ENCODE measurements at places on chromosomes 1 and 21.

GRCh38 chr1:183188240-183188639, 2.2 kb downstream of the LAMC2 start:
- DNase-seq, result no peak

GRCh38 chr1:178868706-178869105, 2.2 kb downstream of the ANGPTL1 start:
- DNase-seq, result no peak

- DNase-seq, result no peak
These were observed 29.6 kb downstream of the ZNF691 start for GRCh38 chr1:42876009-42876408.

GRCh38 chr1:2506901-2507565, 19.4 kb downstream of the PANK4 start:
- DNase-seq, result no peak

DNA sequence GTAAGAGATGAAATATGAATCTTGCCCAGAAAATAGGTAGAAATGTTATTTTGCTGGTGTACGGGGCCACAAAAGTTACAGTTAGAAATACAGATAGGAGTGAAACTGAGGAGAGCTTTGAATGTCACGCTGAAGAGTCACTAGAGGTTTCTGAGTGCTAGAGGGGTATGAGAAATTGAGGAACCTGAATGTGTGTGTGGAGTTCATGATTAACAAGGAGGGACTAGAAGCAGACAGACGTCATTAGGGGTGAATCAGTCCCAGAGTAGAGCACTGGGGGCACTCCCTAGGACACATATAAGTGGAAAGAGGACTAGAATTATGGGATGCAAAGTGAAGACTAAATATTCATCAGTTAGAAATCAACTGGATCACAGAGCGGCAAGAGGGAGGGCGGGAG, 188.9 kb upstream of the MAP1LC3C start:
- no peak for DNase-seq

DNA sequence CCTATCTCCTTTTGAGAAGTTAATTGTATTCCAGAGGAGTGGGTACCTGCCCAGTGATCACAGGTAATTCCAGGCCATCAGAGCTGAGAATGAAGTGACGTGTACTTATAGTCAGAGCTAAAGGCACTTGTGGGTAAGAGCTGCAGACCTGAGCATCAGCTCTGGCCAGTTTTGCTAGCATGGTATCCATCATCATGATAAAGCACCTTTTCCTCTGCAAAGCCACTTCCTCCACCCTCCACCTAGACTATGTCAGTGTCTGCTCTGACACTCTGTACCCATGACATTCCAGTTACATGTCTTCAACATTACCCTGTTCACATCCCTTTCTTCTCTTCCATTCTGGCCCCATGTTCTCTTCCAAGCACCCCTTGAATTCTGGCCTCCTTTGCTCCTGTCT, 157.3 kb downstream of the GRIK3 start:
- no peak for DNase-seq

GRCh38 chr1:199290186-199290585, 651.3 kb downstream of the PTPRC start:
- DNase-seq, result no peak

DNA sequence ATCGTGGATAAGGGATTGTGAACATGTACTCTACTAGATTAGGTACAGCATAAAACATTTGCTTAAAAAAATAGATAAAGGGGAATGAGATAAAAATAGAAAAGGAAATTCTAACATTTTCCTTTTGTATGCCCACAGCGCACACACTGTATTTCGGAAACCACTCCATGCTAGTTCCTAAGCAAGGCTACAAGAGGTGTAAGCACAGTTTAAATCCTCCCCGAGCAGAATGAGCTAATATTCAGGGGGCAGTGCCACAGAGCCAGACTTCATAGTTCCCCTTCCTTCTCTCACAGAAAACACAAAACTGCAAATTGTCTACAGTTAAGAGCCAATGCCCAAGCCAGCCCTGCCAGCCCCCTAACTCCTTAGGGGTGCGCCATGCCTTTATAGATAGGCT, 159.4 kb downstream of the ZNF281 start:
- DNase-seq, result no peak

GRCh38 chr1:63522891-63523728, at the start of the genes EFCAB7 and ITGB3BP:
Gene EFCAB7 (plus strand): TSS chr1:63523525. CDS start chr1:63525573, 2,048 bp downstream.
Gene ITGB3BP (minus strand): TSS chr1:63523225. CDS start chr1:63523133, 92 bp downstream.
- DNase-seq, result peak; percentile 88

- DNase-seq, result no peak
These were observed 143.8 kb downstream of the TNFSF18 start for GRCh38 chr1:172906778-172907592.

DNA sequence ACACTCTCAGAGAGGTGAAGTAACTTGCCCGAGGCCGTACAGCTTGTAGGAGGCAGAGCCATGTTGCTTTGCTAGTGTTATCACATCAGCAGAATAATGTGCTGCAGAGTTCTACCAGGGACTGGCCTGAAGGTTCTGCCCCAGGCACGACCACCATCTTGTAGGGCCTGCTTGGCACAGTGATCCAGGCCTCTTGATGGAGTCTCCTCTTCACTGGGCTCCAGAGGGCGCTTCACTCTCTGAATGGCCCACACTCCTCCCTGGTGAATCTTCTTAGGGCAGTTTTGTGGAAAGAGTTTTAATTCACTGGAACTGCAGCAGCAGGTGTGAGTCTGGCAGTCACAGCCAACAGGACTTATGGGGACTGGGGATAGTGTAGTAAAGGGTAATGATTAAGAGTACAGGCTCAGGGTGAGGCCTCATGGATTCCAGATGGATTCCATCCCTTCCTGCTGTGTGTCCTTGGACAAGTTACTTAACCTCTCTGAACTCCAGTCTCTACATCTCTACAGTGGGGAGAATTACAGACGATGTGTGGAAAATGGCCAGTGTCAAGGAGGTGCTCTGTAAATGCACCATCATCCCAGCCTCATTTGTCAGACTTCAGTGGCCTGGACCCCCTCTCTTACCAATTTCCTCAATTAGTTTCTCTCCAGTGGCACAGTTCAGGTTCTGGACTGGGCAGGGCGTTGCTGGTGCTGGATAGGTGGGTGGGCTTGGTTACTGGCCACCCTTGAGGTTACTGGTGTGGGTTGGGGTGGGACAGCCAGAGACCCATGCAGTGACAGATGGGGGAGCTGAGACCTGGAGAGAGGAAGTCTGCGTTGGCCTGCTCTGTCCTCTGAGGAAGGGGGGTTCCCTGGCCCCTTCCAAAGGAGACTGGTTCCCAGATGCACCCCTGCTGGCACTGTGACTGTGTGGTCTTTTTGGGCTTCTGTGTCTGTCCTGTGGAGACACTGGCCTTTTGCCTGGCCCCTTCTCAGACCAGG, 45.9 kb upstream of the CSF3R start:
- no peak for DNase-seq

DNA sequence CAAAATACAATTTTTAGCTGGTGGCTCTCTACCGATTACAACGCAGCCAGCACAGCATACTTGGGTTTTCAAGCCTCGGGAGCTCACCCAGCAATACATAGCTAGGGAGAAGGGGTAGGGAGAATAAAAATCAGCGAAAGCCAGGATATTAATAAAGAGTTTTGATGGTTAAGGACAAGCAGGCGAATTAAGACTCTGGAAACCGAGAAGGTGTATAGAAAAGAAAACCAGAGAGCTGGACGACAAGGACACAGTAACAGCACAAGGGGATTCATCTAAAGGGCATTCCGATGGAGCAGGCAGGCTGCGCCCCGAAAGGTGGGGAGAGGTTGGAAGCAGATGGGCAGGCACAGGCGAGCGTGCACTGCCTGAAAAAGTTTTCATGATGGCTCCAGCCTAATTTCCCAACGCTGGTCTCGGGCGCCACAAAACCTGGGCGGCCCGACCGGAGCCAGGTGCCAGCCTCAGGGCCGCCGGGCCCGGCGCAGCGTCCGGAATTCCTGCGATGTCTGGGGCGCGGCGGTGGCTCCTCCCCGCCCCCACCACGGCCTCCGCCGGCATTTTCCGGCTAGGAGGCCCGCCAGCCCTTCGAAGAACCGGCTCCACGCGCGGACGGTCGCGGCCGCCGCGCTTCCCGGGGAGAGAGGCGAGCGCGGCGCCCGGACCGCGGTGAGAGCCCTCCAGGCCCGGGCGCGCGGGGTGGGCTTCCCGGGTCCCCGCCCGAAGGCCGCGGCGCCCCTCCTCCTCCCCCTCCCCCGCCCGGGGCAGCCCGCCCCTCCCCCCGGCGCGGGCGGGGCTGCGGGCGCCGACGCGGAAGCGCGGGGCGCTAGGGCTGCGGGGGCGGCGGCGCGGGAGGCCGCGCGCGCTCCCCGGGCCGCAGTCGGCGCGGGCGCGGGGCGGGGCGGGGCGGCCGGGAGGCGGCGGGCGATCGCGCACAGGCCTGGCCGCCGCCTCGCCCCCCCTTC, 774 bp upstream of the DYRK1A start:
- DNase-seq, result peak; percentile 75

GRCh38 chr1:3000671-3001470, 20.4 kb upstream of the ACTRT2 start:
- no peak for DNase-seq

DNA sequence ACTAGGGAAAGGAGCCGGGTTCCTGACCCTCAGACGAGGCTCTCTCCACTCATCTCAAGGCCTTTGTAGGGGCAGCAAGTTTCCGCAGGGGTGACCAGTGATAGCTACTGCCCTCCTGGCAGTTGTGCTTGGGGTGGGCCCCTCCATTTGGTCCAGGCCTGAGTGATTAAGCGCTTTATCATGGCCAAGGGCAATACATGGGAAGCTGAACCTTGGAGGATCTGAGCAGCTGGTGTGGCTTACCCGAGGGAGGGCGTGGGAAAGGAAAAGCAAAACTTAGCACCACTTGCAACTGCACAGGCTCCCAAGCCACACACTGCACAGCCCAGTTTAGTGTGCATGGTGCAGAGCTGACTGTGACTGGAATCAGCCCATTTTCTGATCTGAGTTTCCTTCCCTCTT, 47.8 kb downstream of the GADD45A start:
- DNase-seq, result no peak

DNA sequence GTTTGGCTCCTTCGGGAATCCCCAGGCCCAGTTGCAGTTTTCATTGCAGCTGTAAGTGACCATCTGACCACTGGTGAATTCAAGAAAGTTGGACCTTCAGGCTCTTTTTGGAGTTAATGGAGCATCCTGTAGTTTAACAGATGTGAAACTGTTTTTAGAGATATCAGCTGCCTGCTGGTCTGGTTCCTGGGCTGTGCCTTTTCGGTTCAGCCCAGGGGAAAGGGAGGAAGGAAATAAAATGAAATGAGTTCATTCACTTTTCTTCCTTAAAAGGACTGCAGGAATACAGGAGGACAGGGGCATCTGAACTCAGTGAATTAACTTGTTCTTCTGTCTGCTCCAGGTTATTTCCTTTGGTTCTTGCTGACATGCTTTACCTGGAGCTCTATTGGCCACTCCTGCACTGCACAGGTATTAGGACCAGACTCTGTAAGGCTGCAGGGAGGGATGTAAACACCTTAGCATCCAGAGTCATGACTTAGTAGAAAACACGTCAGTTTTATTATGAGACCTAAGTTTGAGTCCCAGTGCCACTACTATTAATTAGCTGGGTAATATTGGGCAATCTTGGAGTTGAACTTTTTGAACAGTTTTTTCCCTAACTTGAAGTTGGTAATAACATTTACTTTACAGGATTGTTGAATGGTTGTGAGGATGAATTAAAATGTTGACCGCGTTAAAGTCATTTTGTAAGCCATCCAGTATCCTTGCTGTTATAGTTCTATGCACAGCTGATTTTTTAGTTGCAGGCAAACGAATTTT, 83.6 kb downstream of the LRRC8D start:
- DNase-seq, result no peak

GRCh38 chr1:242523719-242524570, 552 bp downstream of the PLD5 start:
- DNase-seq, result peak; percentile 26

DNA sequence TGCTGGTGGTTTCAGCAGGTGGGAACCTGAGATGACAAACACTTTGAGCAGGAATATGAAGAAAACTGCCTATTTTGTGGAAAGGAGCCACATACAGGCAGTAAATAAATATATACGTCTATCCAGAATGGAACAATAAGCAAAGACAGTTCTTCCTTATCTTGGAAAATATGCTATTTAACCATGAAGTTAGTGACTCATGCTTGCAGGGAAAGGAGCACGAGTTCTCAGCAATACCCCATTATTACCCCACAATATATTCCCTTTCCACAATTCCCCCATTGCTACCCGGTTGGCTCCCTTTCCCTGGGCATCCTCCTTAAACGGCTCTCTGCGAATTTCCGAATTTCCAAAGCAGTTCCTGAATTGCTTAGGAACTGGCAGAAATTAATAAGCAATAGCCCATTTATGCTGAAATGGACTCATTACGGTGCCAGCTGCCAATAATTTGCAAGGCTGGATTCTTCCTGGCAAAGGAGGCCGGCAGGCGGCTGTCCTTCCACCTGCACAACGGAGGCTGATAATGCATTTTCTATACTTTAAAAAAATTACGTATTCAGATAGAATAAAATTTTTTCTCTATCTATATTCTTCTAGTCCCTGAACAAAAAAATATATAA, 65.4 kb downstream of the TIAM1 start:
- no peak for DNase-seq

DNA sequence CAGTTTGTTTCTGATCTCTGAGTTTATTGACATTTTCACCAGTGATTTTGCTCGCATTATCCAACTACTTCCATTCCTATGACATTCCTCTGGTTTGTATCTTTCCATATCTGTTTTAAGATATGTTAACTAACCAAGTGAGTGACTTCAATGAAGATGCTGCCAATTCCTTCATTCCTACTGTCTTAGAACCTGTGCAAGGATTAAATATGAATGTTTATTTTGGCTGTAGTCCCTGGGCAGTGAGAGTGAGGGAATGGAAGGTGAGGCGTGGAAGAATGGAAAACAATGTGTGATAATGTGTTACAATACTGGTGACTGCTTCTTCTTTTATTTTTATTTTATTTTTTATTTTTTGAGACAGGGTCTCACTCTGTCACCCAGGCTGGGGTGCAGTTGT, 183.0 kb downstream of the SDCCAG8 start:
- no peak for DNase-seq

DNA sequence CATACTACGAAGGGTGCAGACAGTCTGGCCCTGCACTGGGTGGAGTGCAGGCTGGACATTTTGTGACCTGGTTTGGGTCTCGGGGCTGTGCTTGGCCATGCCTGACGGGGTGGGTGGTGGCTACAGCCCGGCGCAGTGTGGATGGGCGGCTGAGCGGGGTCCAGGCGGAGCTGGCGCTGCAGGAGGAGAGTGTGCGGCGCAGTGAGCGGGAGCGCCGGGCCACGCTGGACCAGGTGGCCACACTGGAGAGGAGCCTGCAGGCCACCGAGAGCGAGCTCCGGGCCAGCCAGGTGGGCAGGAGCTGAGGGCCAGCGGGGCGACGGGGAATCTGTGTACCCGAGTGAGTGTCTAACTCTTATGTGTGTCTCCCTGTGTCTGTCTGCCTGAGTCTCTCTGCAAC, 14.1 kb downstream of the MFAP2 start:
- no peak for DNase-seq

GRCh38 chr1:207282058-207282457, 39.4 kb upstream of the CD55 start:
- DNase-seq, result no peak

- no peak for DNase-seq
These were observed 55.8 kb upstream of the DNAH14 start for GRCh38 chr1:224873434-224874369.

All from stimulated activated CD4-positive, alpha-beta T cell treated with anti-CD3 and anti-CD28 coated beads, Interleukin-15, amount 100 ng/mL, for 24 hours (primary cell).